ENCODE measurements at places on chromosomes 7 and 10.

DNA sequence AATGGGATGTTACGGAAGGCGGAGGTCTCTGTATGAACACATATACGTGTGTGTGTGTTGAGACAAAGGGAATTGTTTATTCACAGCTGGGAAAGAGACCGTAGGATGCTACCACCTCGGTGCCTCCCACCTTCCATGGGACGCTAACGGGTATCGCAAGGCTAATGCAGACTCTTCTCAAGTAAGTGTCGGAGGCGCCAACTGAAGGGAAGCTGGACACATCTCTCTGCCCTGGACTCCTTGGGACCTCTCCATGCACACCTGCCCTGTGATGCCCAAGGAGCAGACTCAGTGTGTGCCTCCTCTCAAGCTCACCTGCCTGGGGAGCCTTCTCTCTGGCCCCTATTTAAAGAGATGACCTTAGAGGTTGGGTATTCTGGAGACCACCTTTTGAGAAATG is 230.9 kb downstream of the DNAJB6 start:
- DNase-seq, result no peak

GRCh38 chr10:80413271-80413996 is 5.1 kb downstream of the PRXL2A start:
- DNase-seq, result no peak

DNA sequence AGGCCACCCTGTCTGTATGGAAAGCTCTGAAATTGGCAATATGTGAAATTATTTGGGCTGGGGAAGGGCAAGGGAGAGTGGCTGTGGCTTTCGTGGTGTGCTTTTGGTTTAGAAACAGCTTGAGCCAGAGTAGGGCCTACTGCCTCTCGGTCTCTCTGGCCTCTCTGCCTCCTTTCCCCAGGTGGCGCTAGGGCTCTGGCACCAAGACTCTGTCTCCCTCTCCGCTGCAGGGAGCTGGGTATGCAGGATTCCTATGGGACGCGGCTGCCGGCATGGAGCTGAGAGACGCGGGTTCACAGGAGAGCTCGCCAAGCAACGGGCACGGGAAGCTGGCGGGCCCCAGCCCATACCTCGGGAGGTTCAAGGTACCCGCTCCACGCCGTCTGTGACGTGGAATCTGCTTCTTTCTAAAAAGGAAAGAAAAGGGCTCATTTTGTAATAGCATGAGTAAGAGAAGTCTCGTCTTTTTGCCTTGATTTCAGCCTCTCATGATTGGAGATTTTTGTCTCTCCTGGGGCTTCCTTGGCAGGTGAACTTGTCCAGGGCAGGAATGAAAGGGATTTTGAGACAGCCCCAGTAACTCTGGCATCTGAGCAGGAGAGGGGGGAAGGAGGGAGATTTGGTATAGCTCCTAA is 105.1 kb upstream of the ANLN start:
- no peak for DNase-seq

GRCh38 chr10:37789590-37789989 is 67.8 kb downstream of the ZNF248 start:
- no peak for DNase-seq

- no peak for DNase-seq
Observed at GRCh38 chr7:7829667-7830066, 111.3 kb upstream of the RPA3 start.

All from RCC 7860 (cell line).